ENCODE measurements at places on chromosomes 6 and 20. TPM values are rescaled to one million over a fixed set of nuclear protein-coding genes. Genes with fewer than 3 reads are reported as not detected.

DNA sequence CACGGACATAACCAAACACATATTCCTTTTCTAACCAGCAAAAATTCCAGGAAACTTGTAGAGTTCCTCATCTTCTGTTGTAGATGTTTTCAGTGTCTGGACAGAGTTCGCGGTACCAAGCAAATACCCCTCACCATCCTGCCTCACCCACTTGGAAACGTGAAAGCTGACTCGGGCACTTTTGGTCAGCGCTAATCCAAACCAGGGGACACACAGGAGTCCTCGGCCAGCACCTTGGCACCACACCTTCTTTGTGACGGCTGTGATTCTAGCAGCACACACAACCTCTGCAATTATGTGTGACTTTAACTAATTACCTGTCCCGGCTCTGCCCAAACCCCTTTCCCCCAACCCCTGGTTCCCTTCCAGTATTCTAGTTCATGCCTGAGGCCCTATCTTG, 58.1 kb downstream of the PLAGL1 start:
- DNase-seq = no peak

- peak; percentile 12 for DNase-seq
Observed at GRCh38 chr6:96836631-96837080, 621 bp downstream of the GPR63 start.

- peak; percentile 85 for DNase-seq
Observed at GRCh38 chr20:297925-298775, 780 bp downstream of the ZCCHC3 start.

GRCh38 chr6:6942831-6943230, 164.9 kb upstream of the RREB1 start:
- no peak for DNase-seq

The RCAN2 gene
- 0.48 TPM for total RNA-seq

DNA sequence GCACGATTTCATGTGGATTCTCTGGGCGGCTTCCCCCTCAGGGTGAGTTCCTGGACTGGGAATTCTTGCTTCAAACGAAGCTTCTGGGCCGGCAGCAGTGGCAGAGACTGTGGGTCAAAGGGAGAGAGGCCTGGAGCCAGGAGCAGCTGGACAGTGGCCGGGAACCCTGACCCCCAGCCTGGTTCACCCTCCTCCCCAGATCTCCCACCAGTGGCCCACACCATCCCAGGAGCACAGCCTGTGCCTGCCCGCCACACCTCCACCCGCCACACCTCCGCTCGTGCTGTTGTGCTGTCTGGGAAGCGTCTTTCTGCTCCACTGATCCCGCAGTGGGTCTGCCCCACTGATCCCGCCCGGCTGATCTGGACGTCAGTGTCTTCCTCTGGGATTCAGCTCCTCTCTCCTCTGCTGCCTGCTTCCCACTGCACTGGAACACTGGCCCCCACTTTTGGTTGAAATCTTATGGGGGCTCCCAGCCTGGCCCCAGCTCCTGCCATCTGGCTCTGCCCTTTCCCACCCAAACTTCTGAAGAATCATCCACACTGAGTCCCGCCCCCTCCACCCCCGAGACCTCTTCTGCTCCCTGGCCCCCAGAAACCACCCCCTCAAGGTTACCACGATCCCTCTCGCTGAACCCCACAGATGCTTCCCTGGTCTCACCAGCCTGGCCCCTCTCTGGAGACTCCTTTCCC, 9.8 kb downstream of the ZBP1 start:
- DNase-seq = no peak

The LY6G5B gene
- total RNA-seq = 0.36 TPM

GRCh38 chr6:13488015-13488895, 855 bp upstream of the GFOD1 start:
- DNase-seq = peak; percentile 38

DNA sequence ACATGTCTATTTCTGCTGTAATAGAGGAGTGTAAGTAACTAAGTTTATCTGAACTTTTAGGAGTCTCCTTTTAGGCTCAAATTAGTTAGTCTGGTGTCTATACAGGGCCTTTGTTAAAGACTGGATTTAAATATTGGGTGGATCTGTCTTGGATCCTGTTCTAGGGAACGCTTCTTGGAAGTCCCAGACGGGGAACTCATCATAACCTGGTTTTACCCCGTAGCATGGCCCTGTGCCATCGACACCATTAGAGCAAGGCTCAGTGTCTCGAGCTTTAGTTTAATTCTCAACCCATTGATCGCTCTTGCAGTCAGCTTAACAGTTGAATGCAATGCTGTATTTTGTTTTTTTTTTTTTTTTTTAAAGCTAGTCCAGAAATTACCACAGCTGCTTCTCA, 89.9 kb downstream of the CARMIL1 start:
- peak; percentile 14 for DNase-seq

The LPA gene
- not detected for total RNA-seq

The GJA10 gene
- not detected for total RNA-seq

- no peak for DNase-seq
Observed at GRCh38 chr20:48766961-48767960, 60.5 kb downstream of the PREX1 start.

The METTL24 gene
- not detected for total RNA-seq

- no peak for DNase-seq
Observed at GRCh38 chr20:38920851-38921250, 5.4 kb upstream of the FAM83D start.
